ENCODE measurements at places on chromosomes 1 and 21.
A peak's percentile ranks its signal among the peaks of the same experiment; 100 is the strongest.

GRCh38 chr1:161298116-161298515 lies 11.7 kb downstream of the MPZ start:
- DNase-seq = no peak

- no peak for DNase-seq
Observed at GRCh38 chr1:53730224-53730865, 8.6 kb downstream of the GLIS1 start.

GRCh38 chr21:37128076-37128475 lies 55.0 kb downstream of the TTC3 start:
- DNase-seq = no peak

DNA sequence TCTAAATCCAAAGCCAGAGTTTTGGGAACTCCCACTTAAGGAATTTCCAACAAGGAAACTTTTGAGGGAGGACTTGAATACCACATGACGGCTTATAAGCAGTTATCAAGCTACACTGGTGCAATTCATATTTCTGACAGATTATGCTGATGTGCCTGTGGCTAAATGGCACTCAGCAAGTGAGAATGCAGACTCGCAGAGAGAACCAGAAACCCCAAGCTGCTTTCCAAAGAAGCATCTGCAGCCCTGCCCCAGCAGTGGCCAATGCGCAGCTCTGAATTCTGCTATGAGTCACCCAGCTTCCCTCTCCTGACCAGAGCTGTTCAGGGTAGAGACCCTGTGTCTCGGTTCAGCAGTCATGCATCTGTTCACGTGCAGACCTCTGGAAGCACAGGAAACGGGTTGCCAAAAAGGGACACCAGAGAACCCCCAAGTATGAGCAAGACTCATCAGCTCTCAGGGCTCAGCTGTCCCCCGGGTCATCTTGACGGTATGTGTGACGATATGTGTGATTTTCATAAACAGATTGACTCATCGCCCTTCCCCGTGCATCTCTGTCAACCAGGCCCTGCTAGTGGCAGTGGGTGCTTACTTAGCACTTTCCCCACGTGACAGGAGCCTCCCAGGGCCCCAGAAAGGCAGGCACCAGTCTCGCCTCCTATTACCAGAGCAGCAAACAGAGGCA lies 76.3 kb downstream of the ITPKB start:
- no peak for DNase-seq

GRCh38 chr1:50458507-50458906 lies 35.3 kb upstream of the DMRTA2 start:
- DNase-seq = no peak

DNA sequence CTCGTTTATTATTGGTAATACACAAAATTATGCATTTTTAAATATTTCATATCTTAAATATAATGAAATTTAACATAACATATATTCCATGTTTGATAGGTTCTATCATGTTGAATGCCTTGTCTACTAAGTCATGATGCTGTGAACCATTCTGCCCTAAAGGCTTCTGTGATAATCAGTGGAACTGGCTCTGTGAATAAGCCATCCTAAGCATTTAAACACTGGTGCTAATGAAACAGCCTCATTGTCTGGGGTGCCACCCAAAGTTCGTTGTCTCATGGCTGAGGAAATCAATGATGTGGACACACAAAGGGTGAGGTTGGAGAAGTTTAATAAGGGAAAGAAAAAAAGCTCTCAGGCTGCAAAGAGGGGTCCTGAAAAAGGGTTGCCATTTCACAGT lies 264.7 kb upstream of the ZRANB2 start:
- no peak for DNase-seq

DNA sequence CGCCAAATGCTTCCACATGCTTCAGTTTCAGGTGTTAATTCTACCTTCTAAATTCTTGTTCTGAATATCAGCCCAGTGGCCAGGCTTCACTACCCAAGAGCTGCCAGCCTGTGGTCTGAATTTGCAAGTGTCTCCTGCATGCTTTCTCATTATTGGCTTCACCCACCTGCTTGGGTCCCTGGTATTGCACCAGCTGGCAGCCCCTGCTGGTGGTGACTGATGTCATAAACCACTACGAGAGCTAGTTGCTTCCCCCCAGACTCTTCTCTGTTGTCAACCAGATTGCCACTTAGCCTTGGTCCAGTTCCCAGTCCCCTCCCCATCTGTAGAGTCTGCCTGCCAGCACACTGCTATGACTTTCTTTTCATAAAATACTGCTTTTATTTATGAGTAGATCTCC lies 197.7 kb upstream of the DUSP10 start:
- peak; percentile 22 for DNase-seq

DNA sequence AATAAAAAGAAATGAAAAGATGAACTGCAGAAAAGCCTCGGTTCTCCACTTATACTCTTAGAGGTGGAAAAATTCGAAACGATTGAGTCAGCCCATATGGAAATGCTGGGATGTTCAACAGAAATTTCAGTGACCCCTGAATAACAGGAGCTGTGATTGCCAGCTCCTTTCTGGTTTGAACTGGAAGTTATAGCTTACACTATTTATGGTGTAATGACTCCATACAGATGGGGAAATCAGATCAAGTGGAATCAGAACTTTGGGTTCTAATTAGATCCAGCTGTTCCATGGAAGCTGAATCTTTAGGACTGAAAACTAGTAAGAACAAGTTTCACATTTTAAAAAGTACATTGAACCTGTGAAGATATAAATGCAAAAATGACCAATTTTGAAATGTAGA lies 569.3 kb upstream of the ZRANB2 start:
- no peak for DNase-seq

Measured in NCI-H2029 (cell line).